ENCODE measurements at places on chromosomes 2 and 18.

DNA sequence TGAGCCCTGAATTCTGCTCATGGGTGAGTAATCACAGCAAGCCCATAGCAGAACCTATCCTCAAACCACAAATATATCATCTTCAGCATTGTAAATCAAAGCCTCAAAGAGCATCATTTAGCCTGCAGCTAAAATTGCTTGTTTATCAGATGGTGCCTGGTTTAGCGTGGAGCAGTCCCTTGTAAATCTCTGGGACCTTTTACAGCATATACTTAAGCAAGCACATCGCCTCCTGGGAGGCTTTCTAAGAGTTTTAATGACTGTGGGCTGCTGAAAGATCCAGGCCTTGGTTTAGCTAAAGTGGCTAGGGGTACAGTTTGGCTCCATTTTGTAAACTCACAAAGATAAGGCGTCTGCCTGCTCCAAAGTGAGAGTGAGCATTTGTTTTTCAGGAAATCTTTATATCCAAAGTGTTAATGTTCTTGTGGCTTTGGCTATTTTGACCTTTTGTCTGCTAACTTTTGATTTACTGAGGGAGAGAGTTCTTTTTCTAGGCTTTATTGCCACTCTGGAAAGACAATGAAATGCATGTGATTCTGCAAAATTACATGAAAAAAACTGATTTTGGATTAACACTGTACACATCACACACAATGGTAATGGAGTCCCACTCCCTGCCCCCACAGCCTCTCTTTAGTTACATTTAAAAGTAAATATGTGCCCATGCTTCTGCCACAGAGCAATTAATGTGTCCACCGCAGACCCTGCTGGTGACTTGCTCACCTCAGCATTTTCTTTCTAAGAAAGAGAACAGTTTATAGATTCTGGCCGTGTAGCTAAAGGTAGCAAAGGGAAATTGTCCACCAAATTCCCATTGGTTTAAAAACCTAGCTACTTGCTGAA, 194.8 kb downstream of the LNPK start:
- peaks cover 3% of the 10 kb centered on the region for H3K27me3 ChIP-seq
- no peaks in the 10 kb centered on the region for H3K36me3 ChIP-seq
- no peaks in the 10 kb centered on the region for H3K4me1 ChIP-seq
- no peak for DNase-seq

GRCh38 chr2:120625865-120626560, 109.7 kb upstream of the GLI2 start:
- no peak overlapping the region for H3K27ac ChIP-seq
- H3K27me3 ChIP-seq = no peaks in the 10 kb centered on the region
- peaks cover 3% of the 10 kb centered on the region for H3K4me1 ChIP-seq
- no peaks in the 10 kb centered on the region for H3K36me3 ChIP-seq

- H3K36me3 ChIP-seq = no peaks in the 10 kb centered on the region
- DNase-seq = no peak
- H3K27me3 ChIP-seq = no peaks in the 10 kb centered on the region
- H3K4me1 ChIP-seq = peaks cover 16% of the 10 kb centered on the region
- no peak overlapping the region for H3K4me3 ChIP-seq
Measured at GRCh38 chr18:34694591-34695165, 15.4 kb upstream of the DTNA start.

- no peak for DNase-seq
- H3K27ac ChIP-seq = no peak overlapping the region
- H3K4me1 ChIP-seq = no peaks in the 10 kb centered on the region
- H3K27me3 ChIP-seq = no peaks in the 10 kb centered on the region
- no peaks in the 10 kb centered on the region for H3K36me3 ChIP-seq
- H3K4me3 ChIP-seq = no peak overlapping the region
Measured at GRCh38 chr2:150732064-150732463, 244.6 kb upstream of the RND3 start.

DNA sequence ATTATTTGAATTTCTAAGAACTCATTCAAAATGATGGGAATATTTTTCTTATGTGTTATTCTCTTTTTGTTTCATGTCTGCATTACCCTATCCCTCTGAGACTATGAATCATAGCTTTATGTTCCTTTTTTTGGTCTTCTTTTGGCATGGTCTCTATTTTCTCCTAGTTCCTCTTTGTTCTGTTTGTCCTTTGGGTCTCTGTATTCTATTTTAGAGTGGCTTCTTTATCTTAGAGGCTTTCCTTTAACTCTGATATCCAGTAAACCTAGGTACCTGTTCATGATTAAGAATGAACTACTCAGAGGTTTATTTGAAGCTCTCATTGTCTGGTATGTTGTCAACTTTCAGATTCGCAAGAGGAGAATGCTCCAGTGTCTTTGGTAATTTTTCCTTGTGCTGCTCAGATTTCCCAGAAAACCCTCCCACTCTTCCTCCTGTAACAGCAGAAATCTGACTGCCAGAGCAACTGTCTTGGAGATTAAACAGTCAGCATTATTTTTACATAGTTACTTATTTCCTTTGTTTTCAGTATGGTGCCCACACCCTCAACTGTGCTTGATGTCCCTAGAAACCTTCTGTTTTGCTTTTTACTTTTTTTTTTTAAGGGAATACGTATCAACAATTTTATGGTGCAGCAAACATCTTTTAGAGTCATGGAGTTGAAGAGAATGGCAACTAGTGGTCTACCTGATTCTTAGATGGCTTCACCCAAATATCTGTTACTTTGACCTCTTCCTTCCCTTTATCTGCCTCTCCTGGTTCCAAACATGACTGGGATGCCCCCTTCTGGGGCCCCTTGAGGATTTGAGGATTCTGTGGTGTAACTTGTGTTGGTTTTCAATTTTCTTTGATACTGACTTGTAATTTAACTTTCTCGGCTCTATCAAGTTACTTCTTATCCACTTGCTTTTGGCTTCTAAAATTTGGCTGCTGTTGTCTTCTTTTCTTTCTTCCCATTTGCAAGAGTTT, 92.0 kb downstream of the DPP10 start:
- peaks cover 6% of the 10 kb centered on the region for H3K27me3 ChIP-seq
- no peak for DNase-seq
- H3K27ac ChIP-seq = no peak overlapping the region
- no peaks in the 10 kb centered on the region for H3K4me1 ChIP-seq

GRCh38 chr18:36284268-36284667, 13.2 kb upstream of the FHOD3 start:
- no peak overlapping the region for H3K4me3 ChIP-seq
- H3K27ac ChIP-seq = no peak overlapping the region
- no peaks in the 10 kb centered on the region for H3K4me1 ChIP-seq
- H3K27me3 ChIP-seq = peaks cover 5% of the 10 kb centered on the region
- no peak for DNase-seq

DNA sequence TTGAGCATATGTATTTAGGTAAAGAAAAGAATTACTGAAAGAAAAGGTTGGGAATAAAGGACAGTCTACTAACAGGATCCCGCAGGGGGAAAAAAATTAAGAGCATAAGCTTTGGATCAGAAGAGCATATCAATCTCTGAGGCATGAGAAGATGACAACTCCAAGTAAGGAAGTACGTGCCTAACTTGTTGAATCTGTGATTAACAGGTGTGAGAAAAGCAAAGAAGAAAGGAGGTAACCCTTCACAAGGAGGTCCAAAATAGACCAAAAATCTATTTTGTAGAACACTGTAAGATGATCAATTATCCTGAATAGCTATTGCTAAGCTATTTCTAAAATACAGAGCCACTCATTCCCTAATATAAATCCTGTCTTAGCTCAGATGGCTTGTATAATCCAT, 32.8 kb downstream of the TRIP12 start:
- no peaks in the 10 kb centered on the region for H3K27me3 ChIP-seq
- DNase-seq = no peak
- H3K36me3 ChIP-seq = peaks cover 30% of the 10 kb centered on the region
- no peak overlapping the region for H3K4me3 ChIP-seq

GRCh38 chr2:202941771-202942170, 29.7 kb downstream of the CARF start:
- no peaks in the 10 kb centered on the region for H3K4me1 ChIP-seq
- DNase-seq = no peak
- no peaks in the 10 kb centered on the region for H3K27me3 ChIP-seq
- no peak overlapping the region for H3K4me3 ChIP-seq

DNA sequence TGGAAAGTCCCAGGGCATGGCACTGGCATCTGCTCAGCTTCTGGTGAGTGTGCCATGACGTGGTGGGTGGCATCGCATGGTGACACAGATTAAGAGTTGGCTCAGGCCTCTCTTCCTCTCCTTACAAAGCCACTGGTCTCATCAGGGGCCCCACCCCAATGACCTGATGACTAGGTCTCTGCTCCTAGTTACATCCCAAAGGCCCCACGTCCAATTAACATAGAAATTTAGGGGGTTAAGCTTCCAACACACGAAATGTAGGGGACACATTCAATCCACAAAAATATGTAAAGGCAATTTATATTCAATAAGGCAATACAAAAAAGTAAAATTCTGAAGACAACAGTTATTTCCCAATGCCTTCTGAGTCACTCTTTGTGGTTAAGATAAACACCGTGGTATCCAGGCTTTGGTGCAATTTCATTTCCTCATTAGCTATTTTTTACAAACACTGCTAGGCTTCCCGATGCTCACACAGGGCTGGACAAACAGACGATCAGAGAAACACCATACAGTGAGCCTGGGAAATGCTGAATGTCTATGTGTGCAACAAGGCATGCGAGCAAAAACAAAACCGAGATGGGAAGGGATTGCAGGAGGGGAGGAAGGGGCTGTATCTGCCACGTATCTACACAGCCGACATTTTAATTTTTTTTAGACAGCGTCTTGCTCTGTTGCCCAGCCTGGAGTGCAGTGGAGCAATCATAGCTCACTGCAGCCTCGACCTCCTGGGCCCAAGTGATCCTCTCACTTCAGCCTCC, 67.2 kb downstream of the MBP start:
- DNase-seq = no peak
- H3K27ac ChIP-seq = peak overlapping the region; percentile 79
- H3K4me3 ChIP-seq = no peak overlapping the region
- no peaks in the 10 kb centered on the region for H3K27me3 ChIP-seq

GRCh38 chr2:189096769-189097447, 82.7 kb downstream of the COL5A2 start:
- no peak for DNase-seq
- H3K36me3 ChIP-seq = no peaks in the 10 kb centered on the region
- no peak overlapping the region for H3K4me3 ChIP-seq

DNA sequence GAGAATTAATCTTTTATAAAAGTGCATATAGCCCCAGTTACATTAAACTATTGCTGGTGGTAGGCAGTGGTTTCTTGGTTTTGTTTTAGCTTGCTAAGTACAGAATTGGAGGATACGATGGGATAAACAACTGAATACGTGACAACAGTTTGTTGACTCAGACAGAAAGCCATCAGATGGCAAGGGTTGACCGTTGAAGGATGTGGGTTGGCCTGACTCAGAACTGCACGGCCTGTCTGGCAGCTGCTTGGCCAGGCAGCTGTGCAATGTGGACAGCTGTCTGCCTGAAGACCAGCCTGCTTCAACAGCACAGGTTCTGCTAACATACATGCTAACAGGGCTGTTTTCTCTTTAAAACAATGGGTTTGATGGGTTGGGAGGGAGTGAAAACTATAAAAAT, 46.6 kb downstream of the PRKRA start:
- no peaks in the 10 kb centered on the region for H3K27me3 ChIP-seq
- no peaks in the 10 kb centered on the region for H3K4me1 ChIP-seq
- H3K36me3 ChIP-seq = no peaks in the 10 kb centered on the region
- DNase-seq = no peak

DNA sequence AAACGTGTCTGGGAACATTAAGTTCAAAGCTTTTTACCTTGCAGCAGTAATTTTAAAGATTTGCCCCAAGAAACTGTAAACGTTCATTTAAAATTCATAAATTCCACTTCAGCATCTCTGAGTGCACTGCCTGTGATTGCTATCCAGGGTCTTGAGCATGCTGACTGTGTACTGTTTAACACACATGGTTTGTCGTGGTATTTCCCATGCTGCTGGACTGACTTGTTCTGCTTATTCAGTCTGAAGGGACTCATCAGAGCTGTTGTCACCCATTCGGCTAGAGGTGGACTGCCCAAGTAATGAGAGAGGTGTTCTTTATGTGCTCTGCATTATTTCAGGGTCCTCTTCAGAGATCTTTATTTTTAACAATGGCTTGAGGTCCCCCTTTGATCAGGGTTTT, 53.1 kb downstream of the RHBDD1 start:
- H3K36me3 ChIP-seq = no peaks in the 10 kb centered on the region
- H3K4me1 ChIP-seq = peaks cover 38% of the 10 kb centered on the region
- H3K4me3 ChIP-seq = no peak overlapping the region
- DNase-seq = no peak

DNA sequence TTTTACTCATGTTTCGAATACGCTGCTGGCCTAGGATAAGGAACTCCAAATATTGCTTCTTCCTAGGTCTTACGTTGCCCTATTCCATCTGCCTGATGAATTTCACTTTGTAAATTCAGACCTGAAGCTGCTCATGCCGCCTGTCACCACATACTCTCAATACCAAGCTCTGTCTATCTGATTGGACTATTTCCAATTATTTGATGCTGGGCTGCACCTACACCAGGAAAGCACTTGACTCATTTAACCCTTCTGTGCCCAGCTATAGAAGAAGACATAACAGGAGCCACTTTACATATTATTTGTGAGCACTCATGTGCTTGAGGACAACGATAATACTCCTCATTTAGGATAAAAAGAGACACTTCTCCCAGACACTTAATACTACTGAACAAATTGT, 1293.9 kb upstream of the LRRTM1 start:
- no peaks in the 10 kb centered on the region for H3K4me1 ChIP-seq
- H3K36me3 ChIP-seq = no peaks in the 10 kb centered on the region
- H3K4me3 ChIP-seq = no peak overlapping the region
- no peaks in the 10 kb centered on the region for H3K27me3 ChIP-seq

DNA sequence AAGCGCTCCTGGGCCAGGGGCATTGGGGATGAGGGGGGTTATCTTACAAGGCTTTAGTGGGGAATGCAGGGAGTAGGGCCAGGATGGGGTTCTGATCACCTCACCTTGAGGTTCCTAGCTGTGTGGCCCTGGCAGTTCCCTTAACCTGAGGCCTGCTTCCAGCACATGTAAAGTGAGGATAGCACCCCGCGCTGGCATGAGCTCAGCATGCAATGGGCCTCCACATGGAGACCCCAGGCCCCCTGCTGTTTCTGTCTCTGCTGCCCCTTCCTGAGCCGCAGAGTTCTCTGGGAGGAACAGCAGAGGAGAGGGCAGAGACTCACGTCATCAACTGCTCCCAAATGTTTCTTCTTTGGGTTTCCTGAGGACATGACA, 8.6 kb upstream of the TEX51 start:
- no peaks in the 10 kb centered on the region for H3K4me1 ChIP-seq
- no peak overlapping the region for H3K4me3 ChIP-seq
- H3K36me3 ChIP-seq = no peaks in the 10 kb centered on the region
- H3K27ac ChIP-seq = no peak overlapping the region
- no peak for DNase-seq
- H3K27me3 ChIP-seq = no peaks in the 10 kb centered on the region

DNA sequence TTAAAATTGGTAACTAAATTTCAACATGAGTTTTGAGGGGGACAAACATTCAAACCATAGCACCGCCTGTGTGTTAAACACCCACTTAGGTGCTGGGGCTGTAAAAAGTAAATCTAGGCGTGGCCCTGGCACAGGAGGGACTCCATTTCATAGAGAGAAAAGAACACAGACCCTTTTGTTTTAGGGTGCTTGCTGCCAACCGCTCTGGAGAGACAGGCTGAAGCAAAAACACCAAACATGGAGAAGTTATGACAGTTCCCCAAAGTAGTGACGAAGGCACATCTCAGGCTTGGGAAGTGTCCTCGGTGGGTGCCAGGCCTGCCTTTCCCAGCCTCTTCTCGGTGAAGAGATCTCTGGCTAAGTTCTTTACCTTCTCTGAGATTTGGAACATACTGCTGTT, 5.1 kb downstream of the ACTG2 start:
- no peak for DNase-seq
- no peaks in the 10 kb centered on the region for H3K27me3 ChIP-seq
- H3K4me3 ChIP-seq = no peak overlapping the region
- no peaks in the 10 kb centered on the region for H3K4me1 ChIP-seq
- H3K36me3 ChIP-seq = no peaks in the 10 kb centered on the region
